ENCODE measurements at places on chromosomes 7 and 10.

DNA sequence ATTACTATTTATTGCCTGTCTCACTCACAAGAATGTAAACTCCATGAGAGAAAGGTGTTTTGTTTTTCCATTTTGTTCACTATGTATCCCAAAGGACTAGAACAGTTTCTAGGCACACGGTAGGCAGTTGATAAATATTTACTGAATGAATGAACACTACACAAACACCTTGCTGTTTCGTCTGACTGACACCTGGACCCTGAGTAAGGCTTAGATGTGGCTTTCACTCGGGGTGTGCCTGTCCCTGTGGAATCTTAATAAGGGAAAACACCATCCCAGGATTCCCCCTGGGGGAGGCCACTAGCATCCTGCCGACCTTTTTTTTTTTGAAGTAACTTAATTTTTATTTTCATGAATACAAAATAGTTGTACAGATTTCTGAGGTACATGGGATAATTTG is 66.6 kb upstream of the STEAP1B start:
- DNase-seq = no peak

- no peak for DNase-seq
These were observed 750.7 kb upstream of the KCND2 start for GRCh38 chr7:119522263-119522662.

GRCh38 chr10:9452056-9452455 is 1397.6 kb downstream of the GATA3 start:
- no peak for DNase-seq

DNA sequence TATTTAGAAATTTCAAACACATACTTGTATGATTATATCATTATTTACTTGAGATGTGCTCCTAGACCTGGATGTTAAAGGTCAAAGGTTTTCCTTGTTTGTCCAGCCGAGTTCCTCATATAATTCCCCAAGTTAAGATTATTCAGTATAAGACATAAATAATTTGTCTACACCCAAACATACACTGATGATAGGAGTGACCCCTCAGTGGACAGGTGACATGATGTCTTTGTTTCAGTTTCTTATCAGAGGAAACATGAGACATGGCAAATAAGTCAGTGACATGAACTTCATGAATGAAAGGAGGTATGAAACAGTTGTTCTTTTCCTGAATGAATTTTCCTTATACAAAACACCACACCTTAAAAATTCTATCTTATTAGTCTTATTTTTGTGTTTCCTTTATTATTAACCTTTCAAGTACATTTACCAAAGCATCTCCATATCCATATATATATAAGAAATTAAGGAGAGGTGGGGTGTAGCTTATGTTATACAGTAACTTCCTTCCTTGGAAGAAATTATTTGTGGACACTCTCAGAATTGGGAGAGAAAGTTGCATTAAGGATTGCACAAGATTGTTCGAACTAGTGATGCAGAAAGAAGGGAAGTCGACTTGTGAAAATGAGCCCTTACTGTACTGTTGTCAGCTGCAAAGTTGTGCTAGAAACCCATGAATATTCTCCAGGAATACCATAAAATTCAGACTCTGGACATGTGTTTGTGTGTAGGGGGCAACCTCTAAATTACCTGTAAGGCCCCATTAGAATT is 60.5 kb downstream of the POM121L12 start:
- DNase-seq = no peak

GRCh38 chr10:96089670-96090462 is 40.2 kb upstream of the ZNF518A start:
- peak; percentile 95 for DNase-seq

GRCh38 chr7:131328377-131329175 is 900 bp downstream of the MKLN1 start:
- peak; percentile 32 for DNase-seq

DNA sequence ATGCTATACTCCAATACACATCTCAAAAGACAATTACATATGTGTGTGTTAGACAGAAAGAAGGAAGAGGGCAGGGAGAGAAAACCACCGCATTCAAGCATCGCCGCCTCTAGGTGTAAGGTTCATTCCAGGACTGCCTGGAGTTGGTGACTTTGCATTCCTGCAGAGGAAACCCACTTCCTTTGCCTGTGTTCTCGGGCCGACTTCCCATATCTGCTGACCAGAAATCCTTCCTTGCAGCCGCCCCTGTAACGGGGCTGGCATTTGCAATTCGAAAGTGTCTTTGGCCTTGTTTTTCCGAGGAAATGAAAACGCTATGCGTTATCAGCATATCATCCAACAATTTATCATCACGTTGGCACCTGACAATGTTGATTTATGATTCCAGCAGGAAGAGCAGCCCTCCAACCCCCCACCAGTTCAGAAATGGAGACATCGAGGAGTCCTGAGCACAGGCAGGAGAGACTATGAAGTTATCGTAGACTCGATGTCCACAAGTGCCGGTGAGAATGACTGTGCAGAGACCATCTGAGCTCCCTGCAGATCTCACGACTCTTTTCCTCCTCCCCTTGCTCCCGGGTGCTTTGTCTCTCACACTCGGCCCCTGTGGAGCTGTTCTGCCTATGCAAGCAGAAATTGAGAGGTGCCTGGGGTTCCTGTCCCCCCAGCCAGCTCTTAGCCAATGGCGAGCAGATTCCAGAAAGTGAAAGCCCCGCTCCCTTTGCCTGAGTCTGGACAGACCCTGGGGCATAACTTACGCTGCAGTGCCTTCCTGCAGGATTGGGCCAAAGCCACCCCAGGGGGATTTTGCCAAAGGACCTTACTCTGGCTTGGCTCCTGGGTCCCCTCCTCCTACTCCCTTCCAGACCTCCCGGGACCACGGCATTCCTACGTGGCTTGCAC is 68.9 kb upstream of the FOXK1 start:
- no peak for DNase-seq

DNA sequence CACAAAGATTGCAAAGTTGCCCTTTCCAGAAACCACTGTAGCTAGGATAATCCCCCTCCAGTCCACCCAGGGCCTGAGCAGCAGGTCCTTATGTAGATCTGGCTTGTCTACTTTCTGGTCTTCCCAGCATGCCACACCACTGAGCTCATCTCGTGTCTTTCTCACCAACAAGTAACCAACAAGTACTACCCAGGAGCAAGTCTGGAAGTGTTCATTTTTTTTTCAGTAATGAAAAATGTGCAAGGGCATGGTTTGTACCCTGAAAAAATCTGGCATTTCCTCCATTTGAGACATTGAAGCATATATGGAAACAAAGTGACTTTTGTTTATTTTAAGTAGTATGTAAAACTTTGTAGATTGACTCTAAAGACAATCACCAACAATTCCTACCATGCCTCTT is 120.8 kb downstream of the INHBA start:
- DNase-seq = no peak
